Right renal cortex interstitium (tissue), 3 donors: ENCODE measurements at places on chromosomes 6 and 20. TPM values are rescaled to one million over a fixed set of nuclear protein-coding genes. Genes with fewer than 3 reads are reported as not detected.

Gene CDKN1A
- 8.5 TPM for polyA plus RNA-seq

Gene TCP1
- 251 TPM for polyA plus RNA-seq

Gene ARHGAP40
- polyA plus RNA-seq = 0.60 TPM

Gene SOX4
- polyA plus RNA-seq = 152 TPM

Gene SNX5
- polyA plus RNA-seq = 222 TPM

Gene MCCD1
- polyA plus RNA-seq = 13.6 TPM

Gene HSPA12B
- polyA plus RNA-seq = 12.8 TPM

Gene CD83
- 14.8 TPM for polyA plus RNA-seq

Gene VNN1
- polyA plus RNA-seq = 0.18 TPM

Gene PI3
- polyA plus RNA-seq = not detected

Gene ECI2
- polyA plus RNA-seq = 123 TPM

GRCh38 chr20:44523746-44524145 is 1.9 kb upstream of the SERINC3 start:
- no peak for DNase-seq

DNA sequence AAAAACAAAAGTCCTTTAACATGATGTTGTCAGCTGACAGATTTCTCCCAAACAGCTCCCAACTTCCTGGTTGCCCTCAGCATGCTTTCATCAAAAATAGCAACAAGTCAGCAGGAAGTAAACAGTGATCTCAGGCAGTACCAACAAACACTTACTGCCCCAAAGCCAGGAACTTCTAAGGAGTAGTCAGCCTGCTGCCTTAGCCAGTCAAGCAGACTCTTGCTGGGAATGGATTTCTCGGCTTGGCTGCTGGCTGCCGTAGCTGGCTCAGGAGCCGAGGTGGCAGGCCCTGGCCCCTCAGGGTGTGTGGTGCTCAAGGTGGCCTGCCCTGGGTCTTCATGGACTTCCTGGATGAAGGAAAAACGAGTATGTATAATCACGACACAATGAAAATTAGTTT is 46.6 kb upstream of the EMILIN3 start:
- DNase-seq = no peak

GRCh38 chr20:51678026-51678697 is 90.0 kb downstream of the ATP9A start:
- DNase-seq = no peak

GRCh38 chr6:36353411-36353915 is 16.8 kb upstream of the BNIP5 start:
- no peak for DNase-seq

DNA sequence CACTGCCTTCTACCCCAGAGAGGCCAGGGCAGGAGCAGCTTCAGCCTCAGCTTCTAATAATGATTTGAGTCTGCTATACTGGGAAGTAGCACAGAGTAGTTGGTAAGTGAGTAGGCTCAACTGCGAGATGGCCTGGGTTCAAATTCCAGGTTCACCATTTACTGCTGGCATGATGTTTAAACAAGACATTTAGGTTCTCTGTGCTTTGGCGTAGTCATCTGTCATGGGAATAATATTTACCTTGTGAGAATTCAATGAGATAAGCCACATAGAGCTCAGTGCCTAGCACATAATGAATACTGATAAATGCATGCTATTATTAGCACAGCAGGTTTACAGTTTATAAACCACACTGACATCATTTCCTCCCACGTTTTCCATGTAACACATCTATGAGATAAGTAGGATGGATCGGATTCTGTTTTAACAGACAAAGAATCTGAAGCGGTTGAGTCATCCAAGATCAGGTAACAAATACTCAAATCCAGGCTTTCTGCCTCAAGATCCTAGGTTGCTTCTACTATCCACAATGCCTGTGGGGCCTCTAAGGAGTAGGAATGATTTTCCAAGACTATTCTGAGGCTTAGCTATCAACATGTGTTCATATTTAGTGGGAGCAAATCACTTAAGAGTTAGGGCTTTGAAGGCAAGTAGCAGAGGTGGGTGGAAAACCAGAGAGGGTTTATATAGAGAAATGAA is 72.9 kb upstream of the DTNBP1 start:
- no peak for DNase-seq

- DNase-seq = no peak
These were observed 285.6 kb downstream of the SAMD5 start for GRCh38 chr6:147793871-147794643.
